ENCODE measurements at places on chromosomes 1 and 21.

- DNase-seq, result no peak
Observed at GRCh38 chr1:75010547-75010946, 123.6 kb upstream of the LHX8 start.

DNA sequence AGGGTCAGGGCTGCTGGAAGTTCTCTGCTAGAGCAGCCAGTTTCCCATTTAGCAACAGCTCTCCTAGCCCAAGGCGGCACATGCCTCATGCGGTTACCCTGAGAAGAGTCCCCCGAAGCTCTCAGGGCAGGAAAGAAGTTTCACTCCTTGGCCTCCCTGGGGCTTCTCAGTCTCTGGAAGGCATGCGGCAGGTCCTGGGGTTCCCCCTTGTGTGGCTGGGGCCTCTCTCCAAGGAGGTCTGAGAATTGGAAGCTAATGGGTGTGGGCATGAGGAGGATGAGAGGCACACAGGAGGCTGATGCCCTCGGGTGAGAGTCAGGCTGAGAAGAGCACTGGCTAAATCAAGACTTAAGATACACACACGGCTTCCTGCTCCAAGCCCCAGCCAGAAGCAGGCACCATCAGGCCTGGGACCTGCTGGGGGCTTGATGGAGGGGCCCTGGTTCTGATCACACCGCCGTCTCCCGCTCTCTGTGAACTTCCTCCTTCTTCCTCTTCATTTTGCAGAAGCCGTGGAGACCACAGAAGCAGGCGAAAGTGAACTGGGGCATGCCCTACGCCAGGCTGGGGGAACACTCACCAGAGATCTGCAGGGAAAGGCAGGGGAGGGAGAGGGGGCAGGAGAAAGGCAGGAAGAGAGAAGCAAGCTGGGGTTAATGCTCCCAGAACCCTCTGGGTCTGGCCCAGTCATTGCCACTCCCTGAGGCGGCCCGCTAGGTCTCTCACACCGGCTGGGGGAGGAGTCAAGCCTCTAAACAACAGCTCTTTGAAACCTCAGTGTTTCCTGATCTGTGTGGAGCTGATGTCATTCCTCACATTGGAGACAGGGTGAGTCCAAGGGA is 15.1 kb downstream of the BLACAT1 start:
- peak; percentile 90 for DNase-seq

- no peak for DNase-seq
Observed at GRCh38 chr1:177021687-177022086, 142.8 kb downstream of the ASTN1 start.

- DNase-seq, result no peak
Observed at GRCh38 chr1:2124446-2125198, 70.0 kb downstream of the FAAP20 start.

DNA sequence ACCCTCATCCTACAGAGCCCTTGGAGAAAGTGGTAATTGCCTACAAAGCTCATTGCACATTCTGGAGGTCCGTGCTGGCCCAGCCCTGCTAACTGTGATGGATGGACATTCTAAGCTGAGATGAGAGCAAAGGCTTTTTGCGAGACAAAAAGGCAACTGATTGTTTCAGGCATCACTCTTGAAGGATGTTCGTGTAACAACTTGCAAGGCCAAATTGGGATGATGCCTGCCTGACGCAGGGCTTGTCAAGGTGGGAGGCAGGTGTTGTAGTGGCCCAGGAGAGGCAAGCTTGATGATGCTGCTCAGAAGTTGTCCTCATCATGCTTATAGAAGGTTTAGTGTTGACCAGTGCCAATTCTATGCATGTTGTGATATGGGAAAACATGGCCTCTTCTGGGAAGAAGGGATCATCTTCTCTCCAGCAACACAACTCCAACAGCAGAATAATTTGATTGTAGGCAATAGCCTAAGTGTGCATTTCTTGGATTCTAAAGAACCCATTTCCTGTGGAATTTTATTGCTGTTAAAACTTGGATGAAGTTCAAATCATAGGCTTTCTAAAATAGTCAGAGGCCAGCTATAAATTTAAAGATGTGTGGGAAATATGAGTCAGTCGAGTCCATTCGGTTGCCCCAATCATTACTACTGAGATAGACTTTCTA is 102.5 kb upstream of the COA6 start:
- no peak for DNase-seq

GRCh38 chr1:119731060-119731459 is 19.3 kb downstream of the PHGDH start:
- DNase-seq, result no peak

DNA sequence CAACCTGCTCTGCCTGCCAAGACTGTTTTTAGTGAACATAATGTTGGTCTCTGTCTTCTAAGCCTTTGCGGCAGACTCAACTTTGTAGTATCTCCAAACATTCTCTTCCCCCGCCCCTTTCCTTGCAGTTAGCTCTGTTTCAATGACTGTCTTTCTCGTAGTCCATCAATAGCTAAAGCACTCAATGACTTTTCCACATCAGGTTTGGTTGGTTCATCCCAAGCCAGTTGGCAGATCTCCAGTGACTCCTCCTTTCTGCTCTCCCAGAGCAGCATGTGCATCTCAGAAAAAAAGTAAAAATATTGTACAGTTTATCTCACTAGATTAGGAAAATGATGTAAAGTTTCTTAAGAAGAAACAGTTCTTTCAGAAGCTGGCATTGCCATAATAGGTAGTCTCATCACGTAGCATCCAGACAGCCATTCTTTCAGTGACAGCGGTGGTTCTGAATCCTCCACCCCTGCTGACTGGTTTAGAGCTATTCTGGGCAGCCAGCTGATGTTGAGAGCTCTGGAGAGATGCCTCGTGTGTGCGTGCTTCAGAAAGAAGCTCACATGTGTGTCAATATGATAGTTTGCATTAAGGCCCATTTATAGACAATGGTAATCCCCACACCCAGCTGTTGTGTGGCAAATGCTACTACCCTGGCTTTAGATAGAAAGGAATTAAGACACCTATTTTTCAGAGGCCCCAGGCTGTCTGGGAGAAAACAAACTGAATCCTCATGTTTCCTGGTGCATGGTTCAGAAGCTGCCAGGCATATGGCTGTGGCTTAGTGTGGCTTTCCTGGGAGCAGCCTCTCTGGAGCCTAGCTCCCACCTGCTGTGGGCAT is 53.2 kb downstream of the CNN3 start:
- DNase-seq, result no peak

DNA sequence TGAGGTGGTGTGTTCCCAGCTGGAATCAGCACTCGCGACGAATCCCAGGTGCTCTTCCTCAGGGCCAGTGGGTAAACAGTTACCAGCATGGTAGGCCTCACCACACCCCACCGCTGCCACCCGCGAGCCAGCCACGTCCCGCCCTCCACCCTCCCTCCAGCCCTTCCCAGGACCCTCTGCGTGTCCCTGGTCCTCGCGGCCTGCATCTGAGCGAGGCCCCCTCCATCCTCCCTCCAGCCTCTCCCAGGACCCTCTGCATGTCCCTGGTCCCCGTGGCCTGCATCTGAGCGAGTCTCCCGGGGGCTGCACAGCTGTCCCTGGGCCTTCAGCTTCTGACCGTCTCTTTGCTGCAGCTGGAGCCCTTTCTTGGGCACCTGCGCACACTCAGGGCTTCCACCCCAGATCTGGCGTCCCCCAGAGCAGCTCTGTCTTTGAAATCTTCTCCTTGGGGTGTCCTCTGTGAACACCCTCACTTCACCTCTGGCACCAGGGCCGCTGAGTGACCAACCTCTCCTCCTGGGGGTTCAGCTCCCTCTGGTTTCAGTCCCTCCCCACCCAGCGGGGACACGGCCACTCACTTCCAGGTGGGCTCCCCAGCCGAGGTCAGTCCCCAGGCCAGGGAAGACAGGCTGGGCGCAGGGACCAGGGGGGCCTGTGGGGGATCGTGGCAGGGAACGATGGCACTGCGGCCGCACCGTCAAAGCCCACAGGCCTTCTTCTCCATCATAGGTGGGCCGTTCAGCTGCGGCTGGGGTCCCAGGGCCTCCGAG is 57.8 kb upstream of the COL6A2 start:
- DNase-seq, result peak; percentile 34

- no peak for DNase-seq
Observed at GRCh38 chr1:247845693-247846017, 4.0 kb upstream of the OR11L1 start.

GRCh38 chr1:53401813-53402745 is 57.1 kb upstream of the DMRTB1 start:
- DNase-seq, result peak; percentile 29

- DNase-seq, result no peak
Observed at GRCh38 chr1:14704846-14705245, 106.4 kb downstream of the KAZN start.

- no peak for DNase-seq
Observed at GRCh38 chr1:173332026-173332425, 124.9 kb upstream of the TNFSF4 start.

GRCh38 chr1:109392788-109393616 is 4.7 kb downstream of the SORT1 start:
- DNase-seq, result no peak

- no peak for DNase-seq
Observed at GRCh38 chr1:241637604-241638003, 2.6 kb downstream of the CHML start.

GRCh38 chr1:184767591-184767990 is 12.9 kb upstream of the EDEM3 start:
- DNase-seq, result no peak

DNA sequence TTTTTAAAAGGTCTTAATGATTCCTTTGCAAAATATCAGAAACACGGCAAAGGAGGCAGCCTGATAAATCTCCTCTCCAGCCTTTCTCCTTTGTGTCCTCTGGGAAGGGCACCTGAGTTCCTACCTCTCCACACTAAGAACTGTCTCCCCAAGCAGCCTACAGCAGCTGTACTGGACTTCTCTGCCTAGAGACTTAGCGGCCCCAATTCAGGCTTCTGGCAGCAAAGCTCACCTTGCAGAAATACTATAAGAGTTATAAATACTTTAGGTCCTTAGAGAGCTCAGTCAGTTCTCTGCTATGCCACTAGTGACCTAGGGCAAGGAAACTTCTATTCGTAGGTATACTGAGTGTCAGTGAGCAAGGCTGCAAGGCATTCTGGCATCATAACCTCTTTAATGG is 33.9 kb downstream of the LRRC52 start:
- no peak for DNase-seq

DNA sequence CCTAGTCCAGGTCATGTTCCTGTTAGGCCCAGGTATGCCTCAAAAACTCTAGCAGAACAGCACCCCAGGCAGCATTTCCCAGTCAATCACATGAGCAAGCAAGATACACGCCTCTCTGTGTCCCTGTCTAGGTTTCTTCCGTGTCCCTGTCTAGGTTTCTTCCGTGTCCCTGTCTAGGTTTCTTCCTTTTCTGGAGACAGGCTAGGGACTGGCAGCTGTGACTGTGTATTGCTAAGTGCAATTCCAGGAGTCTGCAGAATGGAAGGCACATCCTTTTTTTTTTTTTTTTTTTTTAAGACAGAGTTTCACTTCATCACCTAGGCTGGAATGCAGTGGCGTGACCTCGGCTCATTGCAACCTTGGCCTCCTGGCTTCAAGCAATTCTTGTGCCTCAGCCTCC is 77.6 kb downstream of the SETD4 start:
- DNase-seq, result no peak

GRCh38 chr1:228810878-228811711 is 75.8 kb downstream of the RHOU start:
- DNase-seq, result no peak

DNA sequence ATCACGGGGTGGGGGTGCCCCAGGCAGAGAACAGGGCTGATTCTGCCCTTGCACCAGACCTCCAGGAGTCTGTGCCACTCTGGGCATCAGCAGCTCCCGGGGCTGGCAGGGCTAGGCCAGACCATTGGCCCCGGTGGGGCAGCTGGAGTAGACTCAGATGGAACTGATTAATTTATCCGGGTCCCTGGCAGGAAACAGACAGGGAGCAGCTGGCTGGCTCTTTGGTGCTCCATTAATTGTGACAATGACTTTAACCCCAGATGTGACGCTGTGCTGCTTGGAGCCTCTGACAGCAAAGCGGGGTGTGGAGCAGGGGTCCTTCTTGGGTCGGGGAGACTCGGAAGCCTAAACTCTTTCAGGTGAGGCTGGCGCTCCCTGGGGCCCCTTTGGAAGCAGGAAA is 9.5 kb downstream of the EPHA8 start:
- DNase-seq, result no peak

DNA sequence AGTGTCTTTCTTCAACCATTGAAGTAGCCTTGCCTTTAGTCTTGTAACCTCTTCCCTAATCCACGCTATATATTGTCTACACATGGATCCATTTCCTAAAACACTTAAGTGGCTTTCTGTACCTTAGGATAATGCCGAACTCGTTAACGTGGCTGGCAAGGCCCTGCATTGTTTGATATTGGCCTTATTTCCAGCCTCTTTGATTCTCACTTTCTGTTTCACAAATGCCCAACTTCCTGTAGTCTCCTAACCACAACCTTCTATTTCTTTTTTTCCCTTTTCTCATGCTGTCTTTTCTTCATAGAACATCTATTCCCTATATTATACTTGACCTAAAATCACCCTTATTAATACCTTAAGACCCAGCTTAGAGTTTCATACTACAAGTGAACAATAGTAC is 536.0 kb downstream of the LMO4 start:
- no peak for DNase-seq

GRCh38 chr1:201500670-201501120 is 6.2 kb downstream of the CSRP1 start:
- no peak for DNase-seq

DNA sequence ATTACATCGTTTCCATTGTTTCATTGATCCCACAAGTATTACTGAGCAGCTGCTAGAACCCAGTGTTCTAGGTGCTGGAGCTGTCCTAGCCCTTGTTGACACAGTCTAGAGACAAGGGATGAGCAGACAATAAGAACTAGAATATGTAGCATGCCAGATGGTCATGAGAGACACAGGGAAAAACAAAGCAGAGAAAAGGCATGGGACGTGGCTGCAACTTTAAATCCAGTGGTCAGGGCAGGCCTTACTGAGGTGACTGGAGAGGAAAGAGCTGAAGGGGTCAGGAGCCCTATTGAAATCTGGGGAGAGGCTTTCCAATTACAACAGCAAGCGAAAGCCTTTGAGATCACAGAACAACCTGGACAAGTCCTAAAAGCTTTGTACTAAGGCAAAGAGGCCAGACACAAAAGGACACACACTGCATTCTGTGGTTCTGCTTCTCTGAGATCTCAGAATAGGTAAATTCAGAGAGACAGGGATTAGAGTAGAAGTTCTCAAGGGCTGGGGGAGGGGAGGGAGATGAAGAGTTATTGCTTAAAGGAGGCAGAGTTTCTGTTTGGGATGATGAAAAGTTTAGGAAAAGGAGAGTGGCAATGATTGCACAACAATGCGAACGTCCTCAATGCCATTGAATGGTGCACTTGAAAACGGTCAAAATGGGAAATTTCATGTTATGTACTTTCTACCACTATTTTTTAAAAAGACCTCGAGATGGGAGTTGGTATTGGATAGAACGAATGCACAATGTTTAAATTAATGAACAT is 467.4 kb upstream of the VAMP3 start:
- no peak for DNase-seq

Data from activated CD8-positive, alpha-beta memory T cell treated with anti-CD3 and anti-CD28 coated beads, Interleukin-2, amount 10 ng/mL, durations not matched to agents 7 days and 5 days (primary cell).